HFFc6 (cell line): ENCODE measurements at places on chromosomes 11 and 22.

DNA sequence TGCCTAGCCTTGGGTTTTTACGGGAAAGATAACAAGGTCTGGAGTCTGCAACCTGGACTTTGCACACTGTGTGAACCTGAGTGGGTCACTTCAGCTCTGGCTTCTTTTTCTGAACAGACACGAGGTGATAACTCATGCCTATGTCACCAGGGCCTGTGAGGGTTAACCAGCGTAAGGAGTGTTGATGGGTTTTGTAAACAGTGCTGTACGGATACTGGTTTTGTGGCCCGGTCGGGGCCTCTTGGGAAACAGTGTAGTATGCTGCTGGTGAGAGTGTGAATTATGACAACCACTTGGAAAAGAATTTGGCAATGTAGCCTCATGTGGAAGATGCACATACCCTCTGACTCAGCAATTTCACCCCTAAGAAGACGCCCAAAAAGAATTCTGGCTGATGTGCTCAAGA lies 266.8 kb downstream of the MN1 start:
- peak; percentile 48 for DNase-seq

DNA sequence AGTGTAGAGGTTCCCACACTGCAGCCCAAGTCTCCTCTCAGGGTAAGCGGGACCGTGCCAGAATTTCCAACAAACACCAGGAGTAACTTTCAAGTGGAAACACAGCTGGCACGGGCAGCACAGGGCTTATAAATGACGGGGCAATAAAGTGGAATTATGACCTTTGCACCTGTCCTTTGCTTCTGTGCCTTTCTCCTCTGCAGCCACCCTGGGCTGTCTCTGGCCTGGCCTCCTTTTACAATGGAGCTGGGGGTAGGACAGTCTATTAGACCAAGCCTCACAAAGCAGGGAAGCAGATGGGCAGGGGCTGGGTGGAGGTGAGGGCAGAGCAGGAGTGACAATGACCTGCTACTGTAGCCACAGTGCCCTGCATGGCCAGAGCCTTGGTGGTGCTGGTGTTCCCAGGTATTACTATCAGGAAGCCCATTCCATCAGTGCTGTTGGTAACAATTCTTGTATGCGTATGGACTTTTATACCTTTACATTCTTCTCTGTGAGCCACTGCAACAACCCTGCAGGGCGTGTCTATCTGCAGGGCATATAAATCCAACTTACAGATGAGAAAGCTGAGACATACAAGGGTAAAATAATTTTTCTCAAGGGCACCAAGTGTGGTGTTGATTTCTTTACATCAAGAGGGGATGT lies 387.8 kb downstream of the CTTN start:
- DNase-seq = no peak

GRCh38 chr22:33057363-33057995 lies 702 bp downstream of the SYN3 start:
- DNase-seq = no peak

GRCh38 chr11:70040452-70040851 lies 37.7 kb upstream of the ANO1 start:
- no peak for DNase-seq

GRCh38 chr11:70818351-70818750 lies 420.0 kb downstream of the CTTN start:
- no peak for DNase-seq

GRCh38 chr22:44540756-44541670 lies 43.0 kb upstream of the RTL6 start:
- no peak for DNase-seq
